ENCODE measurements at places on chromosomes 4 and X.

GRCh38 chrX:16807976-16808542 is 21.8 kb downstream of the TXLNG start:
- no peak for DNase-seq

DNA sequence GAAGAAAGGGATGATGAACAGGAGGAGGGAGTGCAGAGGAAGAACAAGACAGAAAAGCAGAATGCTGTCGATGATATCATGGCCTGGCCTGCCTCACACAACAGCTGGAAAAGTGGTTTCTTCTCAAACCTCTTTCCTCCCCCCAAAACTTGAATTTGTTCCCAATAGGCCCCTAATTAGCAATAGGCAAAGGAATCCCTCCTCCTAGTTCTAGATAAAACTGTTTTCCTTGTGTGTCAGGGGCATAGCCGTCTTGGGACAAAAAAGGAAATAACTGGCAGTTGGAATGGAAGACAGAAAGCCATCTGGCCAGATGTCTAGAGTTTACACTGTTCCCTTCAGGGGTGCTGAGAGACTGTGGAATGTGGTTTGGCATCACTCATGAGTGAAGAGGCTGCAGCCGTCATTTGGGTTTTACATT is 177.8 kb upstream of the C1QTNF7 start:
- no peak for DNase-seq

DNA sequence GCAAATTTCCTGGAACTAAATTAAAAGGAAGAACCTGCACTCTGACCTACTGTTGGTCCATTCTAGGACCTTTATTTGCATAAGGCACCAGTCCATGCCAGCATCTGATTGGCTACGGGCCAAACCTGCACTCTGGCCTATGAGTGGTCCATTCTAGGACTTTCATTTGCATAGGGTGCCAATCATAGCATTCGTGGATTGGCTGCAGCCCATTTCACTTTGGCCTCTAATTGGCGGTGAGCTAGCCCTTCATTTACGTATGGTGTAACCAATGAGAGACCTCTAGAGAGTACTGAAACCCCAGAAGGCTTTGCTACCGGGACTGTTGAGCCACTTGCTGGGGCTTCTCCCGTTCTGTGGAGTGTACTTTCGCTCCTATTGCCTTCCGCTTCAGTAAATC is 6.1 kb upstream of the RNF175 start:
- DNase-seq, result no peak

DNA sequence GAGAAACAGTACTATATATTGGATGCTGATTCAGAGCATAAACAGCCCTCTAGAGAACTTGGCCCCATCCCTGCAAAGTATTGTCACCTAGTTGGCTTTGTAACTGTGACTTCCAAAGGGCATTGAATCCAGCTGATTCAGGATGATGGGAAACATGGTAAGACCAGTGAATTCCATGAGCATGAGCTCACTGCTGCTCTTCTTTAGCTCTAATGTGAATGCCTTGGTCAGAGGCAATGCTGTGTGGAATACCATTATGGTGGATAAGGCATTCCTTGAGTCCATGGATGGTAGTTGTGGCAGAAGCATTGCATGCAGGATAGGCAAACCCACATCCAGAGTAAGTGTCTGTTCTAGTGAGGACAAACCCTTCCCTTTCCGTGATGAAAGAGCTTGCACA is 365.6 kb upstream of the EDA2R start:
- no peak for DNase-seq

DNA sequence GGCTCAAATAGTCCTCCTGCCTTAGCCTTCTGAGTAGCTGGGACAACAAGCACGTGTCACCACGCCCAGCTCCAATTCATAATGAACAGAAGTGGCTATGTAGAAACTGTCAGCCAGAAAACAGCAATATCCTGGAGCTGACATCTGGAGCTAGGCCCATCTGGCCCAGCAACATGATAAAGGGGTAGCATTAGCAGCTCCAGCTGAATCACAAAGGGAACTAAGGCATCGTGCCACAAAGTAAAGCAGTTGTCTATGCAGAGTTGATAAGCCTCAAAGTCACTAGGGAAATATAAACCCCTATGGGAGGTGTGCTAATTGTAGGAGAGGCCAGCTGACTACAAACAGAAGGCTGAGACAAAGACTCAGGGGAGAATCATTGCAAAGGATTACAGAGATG is 270.5 kb upstream of the GPC4 start:
- DNase-seq, result no peak

DNA sequence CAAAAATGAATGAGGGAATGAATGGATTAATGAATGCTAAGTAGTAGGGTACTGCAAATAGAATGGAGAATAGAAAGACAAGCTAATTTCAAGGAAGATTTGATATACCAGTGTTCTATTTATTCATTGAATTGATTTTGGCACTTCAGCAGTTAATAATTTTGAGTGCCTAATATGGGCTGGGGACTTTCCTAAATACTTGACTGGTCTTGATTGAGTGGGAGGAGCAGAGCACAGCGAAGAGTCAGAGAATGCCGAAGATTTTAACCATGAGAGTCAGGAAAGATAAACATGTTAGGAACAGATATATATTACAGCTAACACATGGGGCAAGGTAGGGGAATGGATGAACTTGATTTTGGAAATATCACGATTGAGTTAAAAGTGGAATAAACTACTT is 10.6 kb downstream of the IL15 start:
- no peak for DNase-seq

DNA sequence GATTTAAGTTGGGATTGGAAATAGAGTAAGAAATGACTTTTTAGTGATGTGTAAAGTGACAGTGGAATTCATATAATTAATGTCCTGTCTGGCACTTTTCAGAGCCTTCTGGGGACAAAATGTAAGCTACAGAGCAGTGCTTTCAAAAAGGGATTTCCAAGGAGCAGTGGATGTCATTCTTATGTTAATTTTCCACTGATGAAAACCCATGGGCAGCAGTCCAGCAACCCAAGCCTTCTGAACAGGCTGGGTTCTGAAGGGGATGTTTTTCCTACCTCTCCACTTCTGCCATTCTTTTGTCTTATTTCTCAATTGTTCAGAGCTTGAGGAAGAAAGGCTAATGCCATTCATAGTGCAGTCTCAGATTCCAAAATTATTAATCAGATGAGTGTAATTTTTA is 717.6 kb upstream of the HS3ST1 start:
- DNase-seq, result no peak

- no peak for DNase-seq
These were observed 81.4 kb downstream of the ARHGAP10 start for GRCh38 chr4:147813109-147813773.

DNA sequence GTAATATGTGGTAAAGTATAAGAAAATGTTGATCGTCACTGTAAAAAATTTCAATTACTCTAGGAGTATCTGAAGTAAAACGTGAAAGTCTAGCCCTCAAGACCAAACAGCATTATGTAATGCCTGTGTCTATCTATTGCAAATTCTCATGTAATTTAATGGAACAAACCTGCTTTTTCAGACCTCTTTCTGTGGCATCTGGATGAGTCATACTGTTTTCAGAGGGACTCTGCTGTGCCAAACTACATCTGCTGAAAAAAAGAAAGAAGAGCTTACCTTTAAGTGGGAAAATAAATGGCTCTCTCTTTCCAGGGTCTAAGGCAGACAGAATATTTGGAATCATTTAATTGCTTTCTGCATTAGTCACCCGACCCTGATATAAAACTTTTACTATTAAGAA is 89.8 kb upstream of the ARMCX2 start:
- no peak for DNase-seq

DNA sequence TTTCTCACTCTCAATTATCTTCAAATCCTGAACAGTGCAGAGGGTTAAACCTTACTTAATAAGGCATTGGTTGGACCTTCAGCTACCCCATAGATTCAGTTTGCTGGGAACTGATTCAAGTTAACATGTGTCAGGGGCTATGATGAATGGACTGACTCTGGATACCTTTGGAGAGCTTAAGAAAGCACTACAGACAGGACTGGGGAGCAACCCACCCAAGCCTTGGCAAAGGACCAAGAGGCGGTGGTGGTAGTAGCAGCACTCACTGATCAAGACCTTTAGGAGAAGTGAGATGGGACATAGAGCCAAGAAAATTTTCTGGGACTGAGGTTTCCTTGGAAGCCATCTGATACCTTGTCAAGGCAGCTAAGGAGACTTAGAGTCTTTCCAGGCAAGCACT is 43.0 kb upstream of the TAPT1 start:
- no peak for DNase-seq

DNA sequence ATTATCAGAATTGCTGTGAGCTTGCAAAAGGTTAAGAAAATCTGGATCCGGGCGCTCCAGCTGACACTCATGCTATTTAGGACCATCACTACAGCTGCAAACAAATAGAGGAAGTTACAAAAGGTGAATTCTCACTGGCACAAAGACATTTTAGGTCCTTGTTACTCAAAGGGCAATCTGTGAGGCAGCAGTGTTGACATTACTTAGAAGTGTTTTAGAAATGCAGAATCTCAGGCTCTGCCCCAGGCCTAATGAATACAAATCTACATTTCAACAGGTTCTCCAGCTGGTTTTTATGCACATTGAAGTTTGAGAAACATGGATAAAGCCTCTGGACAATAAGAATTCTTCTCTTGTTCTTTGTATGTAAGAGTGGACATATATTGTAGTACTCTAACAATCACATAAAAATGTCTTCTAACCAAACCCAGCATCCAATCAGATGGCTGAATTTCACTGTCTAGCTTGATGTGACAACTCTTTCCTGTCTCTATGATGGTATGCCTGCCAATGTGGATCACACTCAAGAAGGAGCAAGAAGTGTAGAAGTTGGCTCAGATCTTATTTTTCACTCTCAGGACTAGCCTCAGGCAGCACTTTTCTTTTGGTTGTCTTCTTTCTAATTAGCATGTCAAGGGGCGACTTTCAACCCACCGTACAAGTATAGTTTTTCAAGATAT is 18.8 kb downstream of the SLC7A11 start:
- DNase-seq, result no peak

DNA sequence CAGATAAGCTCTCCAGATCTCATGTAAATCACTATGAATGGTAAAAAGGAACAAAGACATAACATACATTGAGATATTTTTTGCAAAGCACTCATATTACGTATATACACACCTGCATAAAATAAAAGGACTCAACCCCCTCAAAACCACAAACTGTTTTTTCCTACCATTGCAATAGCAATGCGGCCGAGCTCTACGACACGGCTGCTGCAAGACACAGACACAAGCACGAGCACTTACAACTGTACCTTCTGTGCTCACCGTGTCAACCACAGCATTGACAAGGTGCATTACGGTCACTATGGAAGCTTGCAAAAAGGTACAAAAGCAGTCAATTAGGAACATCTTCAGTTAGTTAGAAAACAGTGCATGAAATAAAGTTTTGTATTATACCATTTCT is 37.1 kb upstream of the MTNR1A start:
- DNase-seq, result no peak

- DNase-seq, result no peak
These were observed 582.9 kb downstream of the ADGRL3 start for GRCh38 chr4:61783050-61783449.

DNA sequence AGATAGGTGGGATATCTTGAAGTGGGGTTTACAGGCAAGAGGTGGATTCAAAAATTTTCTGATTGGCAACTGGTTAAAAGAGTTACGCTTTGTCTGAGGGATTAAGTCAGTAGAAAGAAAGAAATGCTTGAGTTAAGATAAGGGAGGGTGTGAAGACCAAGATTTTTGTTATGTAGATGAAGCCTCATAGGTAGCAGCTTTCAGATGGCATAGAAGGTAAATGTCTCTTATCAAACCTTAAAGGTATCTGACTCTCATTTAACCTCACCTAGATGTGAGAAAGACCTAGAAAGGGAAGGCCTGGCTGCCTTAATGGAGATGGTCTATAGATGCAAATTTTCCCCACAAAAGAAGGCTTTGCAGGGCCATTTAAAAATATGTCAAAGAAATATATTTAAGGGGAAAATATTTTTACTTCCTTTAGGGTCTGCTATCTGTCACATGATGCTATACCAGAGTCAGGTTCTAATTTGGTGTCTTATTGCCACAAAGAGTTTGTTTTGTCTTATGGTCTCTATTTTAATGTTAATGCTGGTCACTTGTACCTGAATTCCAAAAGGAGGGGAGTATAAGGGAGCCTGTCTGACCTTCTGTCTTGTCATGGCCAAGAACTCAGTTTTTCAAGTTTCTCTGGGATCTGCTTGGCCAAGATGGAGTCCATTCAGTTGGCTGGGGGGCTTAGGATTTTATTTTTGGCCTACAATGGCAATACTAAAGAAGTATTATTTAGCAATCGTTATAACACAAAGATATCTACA is 699.1 kb upstream of the AMOT start:
- no peak for DNase-seq

GRCh38 chrX:57172544-57172943 is 35.3 kb upstream of the SPIN2A start:
- no peak for DNase-seq

GRCh38 chrX:136711147-136711546 is 63.2 kb downstream of the CD40LG start:
- DNase-seq, result no peak

DNA sequence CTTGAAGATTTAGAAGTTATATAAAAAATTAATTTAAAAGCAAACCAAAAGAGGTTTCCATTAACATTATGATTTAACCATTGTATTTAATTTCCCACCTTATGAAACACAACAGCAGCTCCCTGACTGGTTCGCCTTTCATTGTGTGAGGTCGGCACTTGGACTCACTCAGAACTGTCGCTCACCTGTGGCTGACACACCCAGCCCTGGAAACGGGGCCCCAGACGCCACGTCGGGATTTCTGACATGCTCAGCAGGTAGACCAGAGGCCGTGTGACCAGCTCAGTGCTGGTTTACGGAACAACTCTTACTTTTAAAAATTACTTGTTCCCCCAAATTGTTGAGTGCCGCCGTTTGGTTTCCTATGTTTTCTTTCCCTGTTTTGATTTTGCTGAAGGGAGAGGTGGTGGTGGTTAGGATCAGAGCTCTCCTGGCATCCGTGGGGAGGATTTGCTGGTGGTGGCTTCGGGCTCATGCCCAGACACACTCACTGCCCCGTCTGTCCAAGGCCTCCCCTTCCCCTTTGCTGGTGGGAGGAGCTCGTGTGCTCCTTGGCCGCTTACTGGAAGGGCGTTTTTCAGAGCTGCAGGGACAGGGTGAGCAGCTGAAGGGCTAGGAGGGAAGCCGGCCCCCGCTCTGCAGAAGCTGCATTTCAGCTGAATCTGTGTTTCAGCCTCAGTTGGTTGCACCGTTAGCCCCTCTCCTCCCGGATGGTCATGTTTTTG is 59.2 kb downstream of the CPLX1 start:
- no peak for DNase-seq

GRCh38 chr4:159273141-159273438 is 170.2 kb downstream of the RAPGEF2 start:
- no peak for DNase-seq

- no peak for DNase-seq
These were observed 7.5 kb downstream of the USP26 start for GRCh38 chrX:133089411-133089810.

GRCh38 chrX:153739754-153740486 is 15.3 kb downstream of the ABCD1 start:
- DNase-seq, result no peak

Data from activated T-cell treated with anti-CD3 and anti-CD28 coated beads for 4 hours (primary cell).